ENCODE measurements at places on chromosomes 5 and 9. TPM values are rescaled to one million over a fixed set of nuclear protein-coding genes. Genes with fewer than 3 reads are reported as not detected.

Gene NMRK1
- 7.4 TPM for total RNA-seq

GRCh38 chr5:128591598-128592455 is 53.8 kb upstream of the FBN2 start:
- no peak for DNase-seq

DNA sequence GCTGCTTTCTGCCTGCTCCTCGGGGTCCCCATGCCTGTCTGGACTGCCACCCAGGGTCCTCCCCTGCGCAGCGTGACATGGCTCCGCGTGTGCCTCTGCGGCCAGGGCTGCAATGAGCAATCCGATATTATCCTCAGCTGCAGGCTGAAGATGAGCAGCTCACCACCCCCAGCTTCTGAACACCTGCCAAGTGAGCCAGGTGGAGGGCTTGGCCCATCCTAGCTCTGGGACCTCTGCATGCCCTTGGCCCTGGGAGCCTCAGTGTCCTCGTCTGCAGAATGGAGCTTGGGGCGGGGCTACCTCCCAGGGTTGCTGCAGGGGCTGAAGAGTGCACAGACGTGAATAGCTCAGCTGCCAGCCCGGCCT is 4.1 kb upstream of the MYMK start:
- peak; percentile 20 for DNase-seq

Gene PGM5
- total RNA-seq, result 1.5 TPM

Gene SLCO6A1
- not detected for total RNA-seq
